ENCODE measurements at places on chromosomes 12 and 14.

- DNase-seq, result no peak
Measured at GRCh38 chr14:105530285-105531087, 4.1 kb downstream of the TMEM121 start.

DNA sequence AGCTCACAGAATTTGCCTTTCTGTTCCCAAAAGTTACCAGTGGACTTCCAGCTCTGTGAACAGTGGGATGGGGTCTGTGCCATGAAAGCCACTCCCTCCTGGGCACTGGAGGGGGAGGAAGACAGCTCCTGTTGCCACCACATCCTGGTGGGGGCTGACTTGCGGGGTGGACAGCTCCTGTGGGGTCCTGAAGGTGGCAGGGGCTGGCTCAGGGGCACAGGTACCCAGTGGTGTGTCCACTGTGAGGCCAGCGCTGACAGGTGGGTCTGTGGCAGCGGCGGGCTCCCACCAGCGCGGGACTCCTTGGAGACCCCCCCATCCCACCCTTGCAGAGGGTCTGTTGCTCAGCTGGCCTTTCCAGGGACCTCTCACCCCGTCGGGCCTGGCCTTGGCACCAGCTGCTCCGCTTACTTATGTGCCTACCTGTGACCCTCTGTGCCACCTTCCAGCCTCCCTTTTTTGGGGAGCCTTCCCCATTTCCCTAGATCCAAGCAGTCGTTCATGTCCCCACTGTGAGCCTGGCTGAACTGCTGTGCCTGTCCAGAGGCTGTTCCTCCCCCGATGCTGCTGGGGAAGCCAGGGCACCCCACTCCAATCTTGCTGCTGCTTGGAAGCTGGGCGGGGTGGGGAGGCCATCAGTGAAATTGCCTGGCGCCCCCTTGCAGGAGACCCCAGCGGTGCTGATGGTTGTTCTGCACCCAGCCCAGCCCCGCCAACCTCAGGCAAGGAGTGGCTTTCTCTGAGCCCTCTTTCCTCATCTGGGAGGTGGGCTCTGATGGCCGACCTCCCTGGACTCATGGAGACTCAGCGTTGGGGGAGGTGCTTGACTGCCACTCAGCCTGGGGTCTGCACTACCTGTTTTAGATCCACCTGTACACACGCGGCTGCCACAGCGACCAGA, 2.2 kb downstream of the TEDC1 start:
- DNase-seq, result peak; percentile 9

DNA sequence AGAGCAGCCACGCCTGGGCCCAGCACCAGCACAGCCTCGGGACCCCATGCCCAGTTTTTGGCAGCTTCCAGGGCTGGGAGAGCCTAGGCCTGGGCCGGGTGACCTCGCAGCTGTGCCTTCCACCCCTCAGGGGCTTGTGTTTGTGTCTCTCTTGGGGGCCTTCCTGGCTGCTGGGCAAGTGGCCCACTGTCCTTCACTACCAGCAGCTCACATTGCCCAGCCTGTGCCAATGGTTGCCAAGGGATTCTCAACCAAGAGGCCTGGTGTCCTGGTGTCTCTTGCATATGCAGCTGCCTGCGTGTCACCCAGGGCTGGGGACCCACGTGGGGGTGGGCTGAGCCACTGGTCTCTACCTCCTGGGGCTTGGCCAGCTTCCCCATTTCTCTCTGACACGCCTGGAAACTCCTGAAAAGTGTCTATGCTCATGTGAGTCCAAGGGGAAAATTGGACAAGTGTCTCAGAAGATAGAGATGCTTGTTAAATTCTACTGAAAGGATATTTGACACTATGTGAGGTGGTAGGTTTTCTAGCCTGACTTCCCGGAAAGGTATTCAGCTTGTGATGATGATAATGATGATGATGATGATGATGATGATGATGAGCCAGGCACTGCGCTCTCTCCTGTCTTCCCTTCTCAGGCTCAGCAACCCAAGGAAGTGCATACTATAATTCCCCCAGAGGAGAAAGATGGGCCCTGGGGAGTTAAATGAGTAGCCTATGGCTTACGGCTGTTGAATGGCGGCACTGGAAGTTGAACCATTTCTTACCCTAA, 48.8 kb upstream of the ESRRB start:
- DNase-seq, result no peak

GRCh38 chr12:55922126-55922525, 5.6 kb downstream of the PYM1 start:
- DNase-seq, result no peak

GRCh38 chr14:105014631-105015030, 6.3 kb downstream of the CDCA4 start:
- DNase-seq, result no peak

DNA sequence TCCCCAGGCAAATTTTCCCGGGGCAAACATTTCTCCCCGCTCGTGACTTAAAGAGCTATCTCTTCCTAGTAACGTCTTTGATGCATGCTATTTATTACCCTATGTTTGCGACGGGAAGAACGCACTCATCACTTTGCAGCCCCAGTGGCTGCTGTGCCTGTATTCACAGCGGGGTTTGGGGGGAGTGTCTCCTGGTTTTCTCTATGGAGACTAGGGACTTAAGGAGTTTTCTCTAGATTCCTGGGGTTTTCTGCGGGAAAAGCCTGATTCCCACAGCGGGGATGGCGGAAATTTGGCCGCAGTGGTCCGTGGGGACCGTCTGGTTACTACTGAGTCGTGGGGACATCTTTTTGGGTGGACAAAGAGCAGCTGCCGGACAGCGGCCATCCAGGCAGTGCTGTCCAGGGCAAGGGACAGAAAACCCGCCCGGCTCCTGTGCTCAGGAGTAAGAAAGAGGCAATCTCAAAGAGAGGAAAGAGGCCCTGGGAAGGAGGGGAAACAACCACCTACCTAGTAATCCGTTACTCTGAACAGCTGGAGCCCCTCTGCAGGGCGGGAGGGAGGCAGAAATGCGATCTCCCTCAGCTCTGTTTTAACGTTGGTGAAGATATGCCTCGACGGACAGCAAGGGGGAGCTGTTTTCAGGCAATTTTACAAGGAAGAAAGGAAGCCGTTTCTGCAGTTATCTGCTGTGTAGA, 771 bp upstream of the AVPR1A start:
- DNase-seq, result peak; percentile 91

DNA sequence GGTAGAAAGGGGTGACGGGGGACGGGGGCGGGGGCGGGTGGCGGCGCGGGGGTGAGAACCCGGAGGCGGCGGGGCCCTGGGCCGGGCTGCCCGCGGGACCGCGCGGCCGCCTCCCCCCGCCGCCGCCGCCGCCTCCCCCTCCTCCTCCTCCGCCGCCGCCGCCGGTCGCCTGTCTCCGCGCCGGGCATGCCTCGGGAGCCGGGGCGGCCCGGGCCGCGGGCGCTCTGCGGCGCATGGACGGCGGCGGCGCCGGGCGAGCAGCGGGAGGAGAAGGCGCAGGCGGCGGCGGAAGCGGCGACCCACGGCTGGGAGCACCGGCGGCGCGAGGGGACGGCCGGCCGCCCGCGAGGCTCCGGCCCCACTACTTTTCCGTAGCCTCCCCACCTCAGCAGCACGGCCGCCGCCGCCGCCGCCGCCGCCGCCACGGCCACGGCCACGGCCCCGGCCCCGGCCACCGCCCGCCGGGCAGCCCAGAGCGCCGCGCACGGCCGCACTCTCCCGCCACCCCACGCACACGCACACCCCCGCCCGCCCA, at the start of gene NPAS3:
NPAS3 (plus strand) TSS at position 161 of the 535 bp plus-strand sequence.
- peak; percentile 69 for DNase-seq

GRCh38 chr12:93111773-93112172, 182.7 kb upstream of the EEA1 start:
- DNase-seq, result no peak

DNA sequence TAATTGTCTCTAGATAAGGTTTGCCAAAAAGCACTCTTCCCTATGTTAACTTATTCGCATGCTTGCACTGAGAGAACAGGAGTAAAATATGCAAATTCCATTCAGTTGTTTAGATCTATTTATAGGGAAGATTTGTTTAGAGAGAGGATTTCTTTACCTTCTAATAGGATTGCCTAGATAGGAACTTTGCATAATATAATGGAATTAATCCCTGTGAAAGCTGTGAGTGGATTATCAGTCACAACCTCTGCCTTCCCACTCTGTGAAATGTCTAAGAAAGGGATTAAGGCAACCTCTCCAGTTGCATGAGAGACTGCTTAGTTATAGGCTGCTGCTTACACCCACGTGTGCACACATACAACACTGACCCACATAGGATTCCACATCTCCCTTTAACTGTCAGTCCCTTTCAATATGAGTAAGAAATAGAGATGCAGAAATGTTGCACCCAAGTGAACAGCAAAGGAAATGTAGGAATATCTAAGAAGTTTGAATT, 83.2 kb downstream of the ALG10B start:
- no peak for DNase-seq

- DNase-seq, result no peak
Measured at GRCh38 chr14:78834766-78835451, 664.7 kb downstream of the NRXN3 start.

All from kidney (tissue), 22 donors.